ENCODE measurements at places on chromosomes 16 and 17.

- no peak for DNase-seq
These were observed 13.4 kb downstream of the C17orf58 start for GRCh38 chr17:67982686-67983382.

DNA sequence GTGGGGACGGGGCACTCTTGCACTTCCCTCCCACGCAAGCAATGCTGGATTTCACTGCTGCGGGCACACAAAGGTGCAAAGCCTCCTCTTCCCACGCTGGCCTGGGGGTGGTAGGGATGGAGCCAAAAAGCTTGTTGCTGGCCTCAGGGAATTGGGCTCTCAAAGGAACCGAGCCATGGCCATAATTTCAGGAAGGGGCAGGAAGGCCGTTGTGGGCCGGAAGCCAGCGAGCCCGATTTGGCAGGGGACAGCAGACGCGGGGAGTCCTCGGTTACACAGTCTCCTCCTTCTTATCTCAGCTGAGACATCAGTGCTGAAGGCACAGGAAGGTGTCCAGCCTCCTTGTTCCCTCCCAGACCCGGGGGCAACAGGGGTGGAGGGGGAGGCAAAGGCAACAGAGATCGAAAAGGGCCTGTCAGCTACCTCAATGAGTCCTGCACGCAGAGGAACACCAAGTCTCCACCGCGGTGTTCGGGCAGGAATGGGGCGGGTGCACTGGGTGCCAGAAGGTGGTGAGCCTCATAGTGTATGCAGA, 59.5 kb downstream of the SLFN11 start:
- DNase-seq = no peak

GRCh38 chr17:50206604-50207293, 5.3 kb upstream of the COL1A1 start:
- DNase-seq = no peak

DNA sequence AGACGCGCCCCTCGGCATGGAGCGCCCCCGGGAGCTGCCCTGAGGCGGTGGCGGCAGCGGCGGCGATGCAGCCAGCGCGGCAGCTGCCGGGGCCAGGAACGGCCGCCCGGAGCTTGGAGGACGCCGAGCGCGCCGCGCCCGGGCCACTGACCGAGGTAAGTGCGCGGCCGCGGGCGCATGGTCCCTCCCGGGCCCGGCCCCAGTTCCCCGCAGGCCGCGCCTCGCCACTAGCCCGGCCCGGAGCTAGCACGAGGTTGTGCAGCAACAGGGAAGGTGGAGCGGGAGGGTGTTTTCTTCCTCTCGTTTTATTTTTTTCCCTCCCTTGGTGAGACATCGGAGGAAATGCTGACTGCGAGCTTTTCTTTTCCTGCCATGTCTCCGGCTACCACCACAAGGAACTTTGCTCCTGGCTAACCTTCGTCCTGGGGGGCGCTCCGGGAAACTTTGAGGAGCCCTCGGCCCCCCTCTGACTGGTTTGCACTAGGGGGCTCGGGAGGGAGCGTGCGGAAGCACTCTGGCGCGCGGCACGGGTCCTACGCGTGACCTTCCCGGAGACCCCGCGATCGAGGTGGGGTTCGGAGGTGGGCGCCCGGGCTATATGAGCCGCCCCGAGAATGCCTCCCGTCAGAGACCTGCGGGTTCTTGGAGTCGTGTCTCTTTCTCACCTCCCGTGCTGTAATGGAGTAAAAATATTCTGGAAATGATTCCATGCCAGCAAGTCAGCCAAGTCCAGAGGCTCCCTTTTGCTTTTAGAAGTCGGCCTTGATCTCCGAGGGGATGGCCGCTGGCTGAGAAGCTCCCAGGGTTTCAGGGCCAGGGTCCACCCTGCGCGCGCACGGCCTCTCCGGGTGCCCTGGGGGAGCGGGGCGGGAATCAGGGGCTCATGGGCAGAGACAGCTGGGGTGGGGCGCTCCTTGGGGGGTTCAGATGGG, 868 bp downstream of the KCNJ12 start:
- DNase-seq = no peak

- no peak for DNase-seq
These were observed 363.1 kb downstream of the WWOX start for GRCh38 chr16:78462288-78463208.

- DNase-seq = no peak
These were observed 36.4 kb downstream of the SNX20 start for GRCh38 chr16:50644729-50645128.

DNA sequence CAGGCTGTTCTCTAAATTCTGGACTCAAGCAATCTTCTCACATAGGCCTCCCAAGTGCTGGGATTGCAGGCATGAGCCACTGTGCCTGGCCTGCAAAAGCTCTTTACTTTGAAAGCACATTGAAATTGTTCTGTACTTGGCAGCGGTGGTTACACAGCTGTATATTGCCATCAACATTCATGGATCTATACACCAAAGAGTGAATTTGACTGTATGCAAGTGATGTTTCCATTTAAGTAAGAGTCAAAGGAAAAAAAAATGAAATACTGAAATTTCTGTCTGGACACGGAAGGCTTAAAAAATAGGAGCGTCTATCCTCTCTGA, 450.6 kb upstream of the PSMD7 start:
- no peak for DNase-seq

GRCh38 chr16:24773771-24774427, 44.4 kb downstream of the TNRC6A start:
- DNase-seq = no peak

GRCh38 chr17:66306446-66306845, 4.0 kb downstream of the PRKCA start:
- no peak for DNase-seq

- no peak for DNase-seq
These were observed 112.2 kb downstream of the PITPNC1 start for GRCh38 chr17:67489273-67489672.

- no peak for DNase-seq
These were observed 111.1 kb downstream of the AIPL1 start for GRCh38 chr17:6323626-6324356.

DNA sequence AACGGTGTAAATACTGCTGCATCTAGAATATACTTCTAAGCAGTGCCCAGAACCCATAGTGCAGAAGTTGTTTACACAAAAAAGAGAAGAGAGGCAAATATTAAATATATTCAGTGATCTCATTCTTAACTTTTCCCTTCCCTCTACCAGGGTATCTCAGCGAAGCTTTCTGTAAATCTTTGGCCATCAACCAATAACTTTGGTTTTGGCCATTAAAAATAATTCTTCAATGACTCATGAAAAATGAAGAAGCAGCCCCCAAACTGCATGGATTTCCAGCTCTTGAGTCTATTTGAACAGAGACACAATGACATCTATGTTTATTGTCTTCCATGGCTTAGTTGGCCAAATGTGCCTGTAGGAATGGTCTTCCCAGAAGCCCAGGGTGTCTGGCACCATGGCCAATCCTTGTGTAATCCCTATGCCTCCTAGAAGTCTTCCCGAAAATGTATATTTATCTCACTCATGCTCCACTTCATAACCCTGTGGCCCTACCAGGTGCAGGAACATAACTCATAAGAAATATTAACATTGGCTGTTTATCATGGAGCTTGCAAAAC, 646.6 kb downstream of the TOX3 start:
- DNase-seq = no peak

DNA sequence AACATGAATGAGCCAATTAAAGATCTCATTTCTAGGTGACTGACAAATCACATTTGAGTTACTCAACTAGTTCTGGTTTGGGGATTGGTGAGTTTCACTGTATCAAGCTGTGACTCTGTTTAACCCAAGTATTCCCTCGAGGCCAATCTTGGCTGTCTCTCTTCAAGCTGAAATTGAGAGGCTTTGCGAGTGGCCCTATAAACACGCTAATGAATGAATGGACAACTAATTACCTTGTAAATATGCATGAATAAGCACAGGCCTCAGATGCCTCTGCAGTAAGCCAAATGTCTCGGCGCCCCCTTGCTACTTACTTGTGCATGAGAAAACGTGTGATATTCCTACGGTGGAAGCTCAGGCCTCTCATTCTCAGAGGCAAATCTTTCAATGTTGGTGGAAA, 450.3 kb upstream of the PSMD7 start:
- no peak for DNase-seq

GRCh38 chr17:82372249-82373071, 895 bp downstream of the UTS2R start:
- DNase-seq = no peak

GRCh38 chr17:76104140-76104895, 731 bp upstream of the EXOC7 start:
- DNase-seq = no peak

DNA sequence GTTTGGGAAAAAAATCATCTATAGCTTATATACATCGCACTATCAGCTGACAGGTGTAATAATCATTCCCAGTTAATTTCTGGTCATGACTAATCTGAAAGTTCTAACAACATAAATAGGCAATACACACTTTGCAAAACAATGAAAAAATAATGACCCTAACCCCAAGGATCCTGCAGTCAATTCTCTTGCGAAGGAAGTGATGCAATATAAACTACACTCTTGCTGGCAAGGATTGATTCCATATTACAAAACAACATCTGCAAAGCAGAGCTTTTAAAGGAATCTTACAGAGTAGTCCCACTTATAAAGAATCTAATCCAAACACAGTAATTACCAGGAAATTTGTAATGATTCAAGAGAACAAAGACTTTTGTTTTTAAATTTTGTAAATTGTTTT, 73.4 kb downstream of the MYO1D start:
- no peak for DNase-seq

- no peak for DNase-seq
These were observed 2.1 kb downstream of the HERPUD1 start for GRCh38 chr16:56933828-56934598.

- DNase-seq = peak; percentile 19
These were observed 661 bp downstream of the TEX2 start for GRCh38 chr17:64262198-64262999.

GRCh38 chr16:31143011-31143693, 6.7 kb downstream of the PRSS36 start:
- no peak for DNase-seq

- DNase-seq = no peak
These were observed 71.6 kb upstream of the ALOX12 start for GRCh38 chr17:6924208-6924607.

GRCh38 chr17:79652999-79653643, 42.3 kb upstream of the RBFOX3 start:
- DNase-seq = no peak

DNA sequence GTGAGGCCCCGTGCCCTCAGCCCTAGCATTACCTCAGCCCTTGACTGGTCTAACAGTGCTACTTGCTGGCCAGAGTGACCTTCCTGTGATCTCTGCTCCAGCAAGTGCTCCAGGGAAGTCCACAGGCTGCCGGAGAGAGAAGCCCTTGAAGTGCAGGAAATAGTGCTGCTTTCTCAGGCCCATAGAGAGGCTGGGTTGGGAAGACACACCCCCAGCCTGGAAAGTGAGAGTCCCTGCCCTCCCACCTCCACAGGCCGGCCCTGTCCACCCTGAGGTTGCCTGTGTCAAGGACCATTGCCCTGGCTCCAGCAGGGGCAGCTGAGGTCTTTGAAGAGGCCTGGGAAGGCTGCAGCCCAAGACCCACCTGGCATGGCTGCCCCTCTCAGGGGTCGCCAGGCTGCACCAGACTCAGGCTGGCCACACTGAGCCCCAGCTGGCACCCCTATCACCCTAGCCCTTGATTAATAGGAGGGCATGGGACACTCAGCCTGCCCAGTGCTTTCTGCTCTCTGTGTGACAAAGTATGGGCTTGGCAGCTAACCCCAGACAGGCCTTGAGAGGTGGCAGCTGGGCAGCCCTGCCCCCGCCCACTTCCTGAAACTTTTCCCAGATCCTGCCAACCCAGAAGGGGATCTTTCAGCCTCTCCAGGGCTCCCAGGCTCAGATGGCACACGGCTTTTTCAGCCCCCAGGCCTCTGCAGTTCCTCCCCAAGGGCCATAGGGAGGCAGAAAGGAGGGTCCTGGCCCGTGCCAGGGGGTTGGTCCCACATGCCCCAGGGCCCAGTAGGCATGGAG, 21.7 kb downstream of the ATP6V0D1 start:
- no peak for DNase-seq

DNA sequence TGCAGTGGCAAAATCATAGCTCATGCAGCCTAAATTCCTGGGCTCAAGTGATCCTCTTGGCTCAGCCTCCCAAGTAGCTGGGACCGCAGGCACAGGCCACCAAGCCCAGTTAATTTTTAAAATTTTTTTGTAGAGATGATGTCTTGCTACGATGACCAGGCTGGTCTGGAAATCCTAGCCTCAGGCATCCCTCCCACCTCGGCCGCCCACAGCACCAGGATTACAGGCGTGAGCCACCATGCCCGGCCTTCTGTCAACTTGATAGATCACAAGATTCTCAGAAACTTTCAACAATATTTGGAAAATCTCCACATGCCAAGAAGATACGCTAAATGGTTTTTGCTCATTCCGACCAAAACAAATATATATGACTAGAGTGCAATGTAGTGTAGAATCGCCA, 111.0 kb downstream of the ADCY9 start:
- no peak for DNase-seq

DNA sequence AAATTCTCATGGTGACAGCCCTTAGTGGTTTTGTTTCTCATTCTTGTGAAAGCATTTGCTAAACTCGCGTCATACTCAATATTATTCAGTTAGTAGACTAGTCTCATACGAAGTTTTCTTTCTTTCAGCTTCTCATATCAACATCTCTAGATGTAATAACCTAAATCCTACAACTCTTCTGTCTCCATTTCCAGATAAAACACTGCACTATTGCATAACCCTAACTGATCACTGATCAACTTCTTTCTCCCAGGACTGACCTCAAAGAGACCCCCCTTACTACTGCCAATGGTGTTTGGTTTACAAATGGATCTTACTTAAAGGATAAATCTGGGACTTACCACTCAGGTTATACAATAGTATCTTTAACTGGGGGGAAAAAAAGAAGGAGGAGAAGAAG, 36.3 kb upstream of the TEKT1 start:
- DNase-seq = no peak

GRCh38 chr16:1152651-1153259, at the start of gene CACNA1H:
Gene CACNA1H, plus strand, starts transcription at chr16:1153106. Its CDS starts 632 bp downstream, at chr16:1153738.
- peak; percentile 4 for DNase-seq

GRCh38 chr17:61770043-61770442, 93.3 kb downstream of the BRIP1 start:
- no peak for DNase-seq

GRCh38 chr17:8857919-8858318, 9.6 kb downstream of the PIK3R6 start:
- DNase-seq = no peak

DNA sequence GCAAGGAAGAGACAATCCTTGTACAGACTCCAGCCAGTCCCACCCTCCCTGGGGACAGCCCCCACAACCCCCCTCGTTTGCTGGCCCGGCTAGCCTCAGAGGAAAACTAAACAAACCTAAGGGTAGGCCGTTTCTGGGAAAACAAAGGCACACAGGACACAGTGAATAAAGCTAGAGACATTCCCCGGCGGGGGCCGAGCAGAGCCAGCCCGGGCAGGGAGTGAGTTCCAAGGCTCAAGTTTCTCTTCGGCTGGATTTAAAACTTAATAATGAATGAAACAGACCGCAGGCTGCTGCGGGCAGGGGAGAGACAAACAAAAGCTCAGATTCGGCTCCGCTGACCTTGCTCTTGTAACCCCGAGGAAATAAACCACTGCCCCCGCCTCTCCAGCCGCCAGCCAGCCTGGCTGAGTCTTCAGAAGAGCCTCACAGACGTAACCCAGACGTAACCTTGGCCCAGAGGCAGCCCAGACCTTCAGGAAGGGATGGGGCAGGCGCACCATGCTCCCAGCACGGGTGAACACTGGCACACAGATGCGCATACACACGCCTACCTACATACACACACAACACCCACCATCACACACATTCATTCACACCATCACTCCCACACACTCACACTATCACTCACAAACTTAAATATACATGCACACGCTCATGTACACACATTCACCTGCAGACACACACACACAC, 216.0 kb downstream of the ZNF423 start:
- DNase-seq = no peak

All from stimulated activated CD4-positive, alpha-beta T cell treated with anti-CD3 and anti-CD28 coated beads, TNF-alpha, amount 100 ng/mL, for 1 hour (primary cell).